ENCODE measurements at places on chromosomes 12 and 14. TPM values are rescaled to one million over a fixed set of nuclear protein-coding genes. Genes with fewer than 3 reads are reported as not detected.

EML1 gene
- total RNA-seq: 0.86 TPM

GRCh38 chr12:102069707-102070106 lies 7.9 kb upstream of the WASHC3 start:
- no peak for DNase-seq

GRCh38 chr12:104510873-104511440 lies 54.2 kb downstream of the CHST11 start:
- no peak for DNase-seq

DNA sequence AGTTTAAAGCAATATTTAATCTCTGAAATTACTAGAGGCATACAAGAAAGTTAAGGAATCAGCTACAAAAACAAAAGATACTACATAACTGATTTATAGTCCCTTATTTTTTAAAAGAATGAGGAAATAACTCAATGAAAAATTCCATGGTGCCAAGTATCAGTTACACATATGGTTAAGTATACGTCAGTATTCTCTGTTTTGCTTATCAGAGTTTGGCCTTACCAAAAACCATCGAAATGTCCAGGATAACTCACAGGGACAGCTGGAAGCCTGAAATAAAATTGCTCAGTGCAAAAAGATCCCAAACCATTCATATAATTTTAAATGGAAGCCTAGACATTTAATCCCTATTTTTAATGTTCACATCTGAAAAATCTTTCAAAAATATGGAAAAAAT lies 3.6 kb downstream of the CFL2 start:
- no peak for DNase-seq
